NCI-H748 treated with DMSO at 0.1 percent for 48 hours (cell line): ENCODE measurements at places on chromosomes 5 and 9.
A peak's percentile ranks its signal among the peaks of the same experiment; 100 is the strongest.

GRCh38 chr5:123012321-123012720 is 24.2 kb downstream of the PPIC start:
- DNase-seq = no peak

GRCh38 chr5:177496070-177496726 is 1.2 kb downstream of the PDLIM7 start:
- DNase-seq = no peak

DNA sequence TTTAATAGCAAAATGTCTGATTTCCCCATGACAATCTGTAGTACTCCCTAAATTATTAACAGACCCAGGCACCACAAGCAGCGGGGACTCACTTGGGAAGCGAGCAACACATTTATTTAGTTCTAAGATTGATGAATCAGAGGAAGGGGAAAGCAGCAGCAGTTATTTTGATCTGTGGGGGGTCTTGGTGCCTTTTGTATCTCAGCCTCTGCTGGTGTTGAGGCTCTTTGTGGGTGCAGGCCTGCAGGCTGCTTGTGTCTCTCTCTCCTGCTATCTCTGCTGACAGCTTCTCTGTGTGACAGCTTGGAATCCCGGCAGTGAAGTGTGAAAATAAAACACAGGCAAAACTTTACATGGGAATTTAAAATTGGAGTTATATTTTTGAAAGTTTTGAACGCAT is 878.2 kb upstream of the DMAC1 start:
- no peak for DNase-seq

- DNase-seq = no peak
Measured at GRCh38 chr9:127568618-127568970, 43.5 kb upstream of the STXBP1 start.

GRCh38 chr9:15370466-15371447 is 51.9 kb upstream of the SNAPC3 start:
- DNase-seq = peak; percentile 23

DNA sequence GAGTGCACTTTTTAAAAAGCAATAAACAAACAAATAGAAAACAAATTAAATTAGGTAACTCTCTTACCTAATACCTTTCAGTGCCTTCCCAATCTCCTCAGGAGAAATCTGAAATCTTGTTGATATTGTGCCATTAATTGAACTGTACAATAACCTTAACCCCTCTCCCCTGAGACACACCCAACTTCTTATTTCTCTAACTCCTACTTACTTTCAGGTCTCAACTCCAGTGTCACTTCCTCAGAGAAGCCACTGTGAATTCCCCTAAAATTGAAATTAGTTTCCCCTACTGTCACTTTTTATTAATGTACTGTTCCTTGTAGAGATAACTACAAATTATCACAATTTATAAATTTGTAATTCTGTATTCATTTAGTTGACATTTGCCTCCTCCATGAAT is 295.3 kb upstream of the TNC start:
- no peak for DNase-seq

- peak; percentile 72 for DNase-seq
Measured at GRCh38 chr5:3595006-3595961, at the start of gene IRX1. IRX1 (plus strand) TSS chr5:3595832; CDS start chr5:3596106, 274 bp downstream.
